Osteoblast (primary cell): ENCODE measurements at places on chromosomes 16 and 17. TPM values are rescaled to one million over a fixed set of nuclear protein-coding genes. Genes with fewer than 3 reads are reported as not detected.

The HASPIN gene
- total RNA-seq, result 1.4 and 1.5 TPM in 2 replicates

The NUTF2 gene
- total RNA-seq, result 203 TPM in 2 replicates

The TLCD3B gene
- total RNA-seq, result 0.36 TPM in 1 of 2 replicates, not detected in the other

The KRT24 gene
- not detected in 2 replicates for total RNA-seq

GRCh38 chr16:85943711-85944110 lies 44.7 kb downstream of the IRF8 start:
- no peaks in the 10 kb centered on the region for H3K36me3 ChIP-seq
- H3K4me1 ChIP-seq, result no peaks in the 10 kb centered on the region
- DNase-seq, result no peak
- peaks cover 3% of the 10 kb centered on the region for H3K27me3 ChIP-seq

GRCh38 chr16:52283584-52284375 lies 263.2 kb downstream of the TOX3 start:
- H3K4me3 ChIP-seq, result no peak overlapping the region
- no peak overlapping the region for H3K27ac ChIP-seq
- H3K36me3 ChIP-seq, result no peaks in the 10 kb centered on the region
- no peaks in the 10 kb centered on the region for H3K27me3 ChIP-seq

DNA sequence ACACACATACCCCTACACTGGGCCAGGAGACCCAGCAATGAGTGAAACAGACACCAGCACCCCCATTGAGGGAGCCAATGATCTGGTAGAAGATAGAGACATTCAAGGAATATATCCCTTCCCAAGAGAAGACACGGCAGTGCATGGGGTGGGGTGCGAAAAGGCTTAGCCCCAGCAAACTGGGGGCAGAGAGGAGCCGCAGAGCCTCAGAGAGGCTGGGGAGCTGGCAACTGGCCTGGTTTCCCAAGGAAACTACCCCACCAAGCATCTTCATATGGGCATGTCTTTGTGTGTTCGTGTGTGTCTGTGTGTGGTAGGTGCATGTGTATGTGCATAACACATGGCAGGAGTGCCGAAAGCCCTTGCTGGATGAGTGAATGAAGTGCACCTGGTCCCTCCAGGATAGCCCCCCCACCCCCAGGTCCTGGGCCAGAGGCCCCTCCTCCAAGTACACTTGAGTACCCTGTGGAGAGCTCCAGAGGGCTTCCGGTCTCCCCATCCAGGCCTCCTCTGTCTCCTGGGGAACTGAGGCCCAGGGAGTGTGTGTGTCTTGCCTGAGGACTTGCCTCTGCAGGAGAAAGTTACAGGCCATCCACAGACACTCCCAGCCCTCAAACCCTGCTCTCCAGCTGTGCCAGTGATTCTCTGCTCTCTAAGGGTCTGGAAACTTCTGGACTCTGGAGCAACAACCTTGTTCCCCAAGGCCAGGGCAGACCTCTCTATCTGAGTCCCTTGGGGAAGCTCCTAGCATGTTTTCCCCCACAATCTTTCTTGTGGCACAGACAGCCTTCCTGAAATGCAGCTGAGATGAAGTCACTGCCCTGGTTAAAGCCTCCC lies 15.9 kb downstream of the TBX2 start:
- no peaks in the 10 kb centered on the region for H3K36me3 ChIP-seq
- H3K4me3 ChIP-seq, result no peak overlapping the region
- H3K4me1 ChIP-seq, result peaks cover 42% of the 10 kb centered on the region
- peak; percentile 95 for DNase-seq
- peaks cover 11% of the 10 kb centered on the region for H3K27me3 ChIP-seq

DNA sequence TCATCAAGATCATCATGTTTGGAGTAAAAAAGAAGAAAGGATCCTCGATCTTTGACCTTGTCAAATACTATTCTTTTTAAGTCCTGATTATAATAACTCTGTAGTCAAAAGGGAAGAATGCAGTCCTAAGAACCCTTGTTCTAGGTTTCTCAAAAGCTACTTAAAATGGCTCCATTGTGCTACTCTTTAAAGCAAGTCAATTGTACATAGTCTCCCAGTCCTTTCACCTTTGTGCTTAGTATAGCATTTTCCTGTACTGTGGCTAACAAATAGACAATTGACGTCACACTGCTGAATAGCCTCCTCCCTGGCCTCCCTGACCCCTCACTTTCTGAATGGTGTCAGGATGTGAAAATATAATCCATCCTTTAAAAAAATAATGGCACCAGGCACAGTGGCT lies 172.9 kb downstream of the AATF start:
- H3K4me1 ChIP-seq, result no peaks in the 10 kb centered on the region
- H3K4me3 ChIP-seq, result no peak overlapping the region
- H3K27me3 ChIP-seq, result no peaks in the 10 kb centered on the region

- no peaks in the 10 kb centered on the region for H3K27me3 ChIP-seq
- H3K4me1 ChIP-seq, result peaks cover 18% of the 10 kb centered on the region
- H3K27ac ChIP-seq, result peak overlapping the region; percentile 4
- H3K4me3 ChIP-seq, result no peak overlapping the region
Observed at GRCh38 chr16:24745391-24745790, 15.9 kb downstream of the TNRC6A start.

The ZSCAN10 gene
- total RNA-seq, result not detected in 2 replicates

DNA sequence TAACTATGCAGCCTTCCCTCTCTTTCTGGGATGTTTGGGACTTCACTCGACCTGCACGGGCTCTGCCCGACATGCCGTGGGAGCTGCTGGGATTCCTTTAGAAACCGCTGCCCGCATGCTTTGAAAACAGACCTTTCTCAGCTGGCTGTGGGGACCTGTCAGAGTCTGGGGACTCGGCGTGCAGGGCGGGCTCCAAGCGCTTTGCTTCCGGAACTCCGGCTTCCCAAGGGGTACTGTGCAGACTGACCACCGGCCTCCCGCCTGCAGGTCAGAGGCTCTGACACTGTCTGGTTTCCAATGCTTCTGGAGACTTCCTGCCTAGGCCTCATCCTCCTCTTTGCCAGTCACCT lies 11.8 kb downstream of the PRSS27 start:
- DNase-seq, result no peak
- no peaks in the 10 kb centered on the region for H3K4me1 ChIP-seq
- H3K27ac ChIP-seq, result no peak overlapping the region
- no peak overlapping the region for H3K4me3 ChIP-seq

GRCh38 chr16:2162676-2163118 lies 7.1 kb downstream of the TRAF7 start:
- H3K4me1 ChIP-seq, result peaks cover 29% of the 10 kb centered on the region
- no peak overlapping the region for H3K4me3 ChIP-seq
- peaks cover 10% of the 10 kb centered on the region for H3K36me3 ChIP-seq
- no peak for DNase-seq
- H3K27me3 ChIP-seq, result no peaks in the 10 kb centered on the region

DNA sequence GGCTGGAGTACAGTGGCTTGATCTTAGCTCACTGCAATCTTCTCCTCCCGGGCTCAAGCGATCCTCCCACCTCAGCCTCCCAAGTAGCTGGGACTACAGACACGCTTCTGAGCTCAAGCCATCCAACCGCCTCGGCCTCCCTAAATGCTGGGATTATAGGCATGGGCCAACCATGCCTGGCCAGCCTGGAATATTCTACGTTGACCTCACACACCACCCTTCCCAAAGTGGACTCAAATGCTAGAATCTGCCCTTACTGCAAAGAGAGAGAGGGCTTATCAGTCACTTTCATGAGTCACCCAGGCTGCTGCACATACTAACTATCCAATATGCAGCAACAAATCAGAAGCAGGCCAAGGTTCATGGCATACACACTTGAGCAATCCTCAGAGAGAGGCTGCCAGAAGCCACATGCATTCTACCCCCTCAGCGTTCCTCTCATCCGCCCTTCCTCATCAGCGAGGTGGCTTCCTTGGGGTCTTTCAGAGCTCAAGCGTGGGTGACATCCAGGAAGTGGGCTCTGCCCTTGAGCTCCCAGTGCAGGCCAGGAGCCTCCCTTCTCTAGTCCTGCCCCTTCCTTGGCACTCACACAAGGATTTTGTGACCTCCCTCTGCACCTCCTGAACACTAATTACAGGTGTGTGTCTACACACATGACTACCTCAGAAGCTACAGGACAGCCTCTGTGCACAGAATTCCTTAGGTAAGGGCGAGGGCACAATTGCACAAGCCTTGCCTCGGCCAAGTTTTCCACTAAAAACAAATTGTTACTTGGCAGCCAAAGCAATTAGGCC lies 24.8 kb upstream of the SIAH1 start:
- no peaks in the 10 kb centered on the region for H3K36me3 ChIP-seq
- H3K4me1 ChIP-seq, result peaks cover 20% of the 10 kb centered on the region
- H3K27me3 ChIP-seq, result no peaks in the 10 kb centered on the region
- H3K27ac ChIP-seq, result peak overlapping the region; percentile 9
- no peak overlapping the region for H3K4me3 ChIP-seq
- DNase-seq, result peak; percentile 96

GRCh38 chr16:85905110-85906095 lies 6.4 kb downstream of the IRF8 start:
- peaks cover 29% of the 10 kb centered on the region for H3K27me3 ChIP-seq
- no peak overlapping the region for H3K27ac ChIP-seq
- H3K4me3 ChIP-seq, result no peak overlapping the region
- no peaks in the 10 kb centered on the region for H3K36me3 ChIP-seq

GRCh38 chr16:21101631-21102420 lies 48.8 kb downstream of the DNAH3 start:
- H3K4me1 ChIP-seq, result peaks cover 33% of the 10 kb centered on the region
- no peak overlapping the region for H3K4me3 ChIP-seq
- no peaks in the 10 kb centered on the region for H3K36me3 ChIP-seq

GRCh38 chr16:81327447-81328196 lies 12.9 kb downstream of the GAN start:
- H3K27ac ChIP-seq, result no peak overlapping the region
- H3K4me1 ChIP-seq, result no peaks in the 10 kb centered on the region
- H3K4me3 ChIP-seq, result no peak overlapping the region
- DNase-seq, result no peak
